ENCODE measurements at places on chromosomes 16 and 17.

DNA sequence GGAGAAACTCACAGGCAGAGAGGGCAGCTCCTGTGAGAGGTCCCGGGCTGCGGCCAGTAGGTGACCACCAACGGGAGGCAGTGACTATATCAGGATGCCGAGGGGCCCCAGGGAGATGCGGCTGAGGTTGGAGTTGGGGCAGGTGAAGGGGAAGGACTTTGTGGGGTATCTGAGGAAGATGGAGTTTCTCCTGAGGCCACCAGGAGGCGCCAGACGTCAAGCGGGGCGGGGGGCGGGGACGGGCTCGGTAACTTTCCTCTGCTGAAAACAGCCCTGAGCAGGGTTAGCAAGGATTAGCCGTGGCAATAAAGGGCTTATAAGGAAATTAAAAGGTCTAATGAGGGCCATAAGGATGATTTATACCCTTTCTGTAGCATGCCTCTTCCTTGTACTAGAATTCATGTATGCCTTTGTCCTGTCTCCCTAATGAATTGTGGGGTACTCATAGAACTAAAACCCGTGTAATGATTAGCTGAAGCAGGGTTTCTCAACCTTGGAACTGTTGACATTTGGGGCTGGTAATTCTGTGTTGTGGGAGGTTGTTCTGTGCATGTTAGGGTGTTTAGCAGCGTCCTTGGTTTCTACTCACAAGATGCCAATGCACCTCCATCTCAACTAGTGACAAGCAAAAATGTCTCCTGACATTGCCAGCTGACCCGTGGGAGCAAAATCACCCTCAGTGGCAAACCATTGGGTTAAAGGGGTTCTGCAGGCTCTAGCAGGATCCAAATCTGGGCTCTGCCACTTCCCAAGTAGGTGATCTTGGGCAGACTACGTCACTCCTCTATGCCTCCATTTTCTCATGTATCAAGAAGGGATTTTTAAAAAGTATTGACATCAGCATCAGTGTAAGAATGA is 74.8 kb upstream of the GRIN2A start:
- DNase-seq = peak; percentile 46

DNA sequence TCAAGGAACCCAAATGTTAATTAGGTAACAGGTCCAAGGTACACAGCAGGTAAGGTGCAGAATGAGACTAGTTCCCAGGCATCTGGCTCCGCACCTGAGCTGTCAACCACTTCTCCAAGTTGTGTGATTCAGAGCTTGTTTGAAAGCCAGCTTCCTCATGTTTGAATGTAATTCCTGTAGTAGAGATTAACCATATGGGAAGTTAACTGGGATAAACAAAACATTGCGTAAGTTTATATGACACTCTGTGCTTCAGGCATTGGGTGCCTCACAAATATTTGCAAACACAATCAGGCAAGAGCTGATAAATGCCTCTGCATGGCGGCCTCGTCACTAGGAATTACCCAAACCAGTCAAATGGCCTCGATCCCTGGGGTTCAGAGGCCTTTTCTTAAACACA is 27.9 kb upstream of the CPHXL start:
- DNase-seq = no peak

GRCh38 chr16:19751478-19752385 is 33.7 kb downstream of the IQCK start:
- DNase-seq = no peak

- DNase-seq = no peak
Observed at GRCh38 chr16:89612415-89613166, 851 bp upstream of the DPEP1 start.

- DNase-seq = no peak
Observed at GRCh38 chr16:11689031-11689840, 21.0 kb downstream of the SNN start.

GRCh38 chr16:73057291-73058210 is 9.6 kb upstream of the ZFHX3 start:
- no peak for DNase-seq

DNA sequence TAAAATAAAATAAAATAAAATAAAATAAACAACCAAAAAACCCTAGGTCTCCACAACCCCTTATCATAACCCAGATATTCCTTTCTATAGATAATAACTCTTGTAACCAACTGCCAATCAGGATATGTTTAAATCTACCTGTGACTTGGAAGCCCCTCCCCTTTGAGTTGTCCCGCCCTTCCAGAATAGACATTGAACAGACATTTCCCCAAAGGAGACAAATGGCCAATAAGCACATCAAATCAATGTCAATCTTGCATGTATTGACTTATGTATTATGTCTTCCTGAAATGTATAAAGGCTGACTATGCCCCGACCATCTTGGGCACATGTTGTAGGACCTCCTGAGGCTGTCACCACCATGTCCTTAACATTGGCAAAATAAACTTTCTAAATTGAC is 1.5 kb upstream of the MAPK7 start:
- DNase-seq = no peak

DNA sequence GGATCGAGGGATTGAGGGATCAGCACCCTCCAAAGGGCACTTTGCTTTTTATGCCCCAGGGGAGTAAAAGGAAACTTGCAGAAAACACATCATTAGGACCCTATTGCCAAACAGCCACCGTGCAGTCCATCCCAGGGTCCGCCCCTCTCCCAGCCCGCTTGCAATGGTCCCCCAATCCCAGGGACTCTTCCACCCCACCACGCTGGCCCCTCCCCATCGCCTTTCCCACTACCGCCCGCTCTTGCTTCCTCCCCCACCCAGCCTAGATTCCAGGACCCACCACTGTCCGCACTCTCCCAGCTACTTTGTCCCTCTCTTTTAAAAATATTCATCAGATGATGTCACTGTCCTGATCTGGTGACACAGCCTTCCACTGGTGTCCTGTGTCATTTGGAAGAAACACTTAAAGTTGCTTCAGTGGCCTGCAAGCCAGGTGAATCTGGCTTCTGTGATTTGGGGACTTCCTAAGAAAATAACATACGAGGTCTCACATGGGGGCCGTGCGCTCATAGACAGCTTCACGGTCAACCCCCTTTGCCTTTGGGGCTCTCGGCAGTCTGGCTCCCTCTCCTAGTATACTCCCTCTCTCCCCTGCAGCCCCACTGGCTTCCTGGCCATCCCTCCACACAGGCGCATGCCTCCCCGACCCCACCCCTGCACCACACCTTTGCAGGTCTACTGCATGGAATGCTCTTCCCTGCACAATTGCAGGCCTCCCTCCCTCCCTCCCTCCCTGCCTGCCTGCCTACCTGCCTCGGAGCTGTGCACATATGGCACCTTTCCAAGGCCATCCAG is 127.9 kb downstream of the RBFOX3 start:
- DNase-seq = no peak

DNA sequence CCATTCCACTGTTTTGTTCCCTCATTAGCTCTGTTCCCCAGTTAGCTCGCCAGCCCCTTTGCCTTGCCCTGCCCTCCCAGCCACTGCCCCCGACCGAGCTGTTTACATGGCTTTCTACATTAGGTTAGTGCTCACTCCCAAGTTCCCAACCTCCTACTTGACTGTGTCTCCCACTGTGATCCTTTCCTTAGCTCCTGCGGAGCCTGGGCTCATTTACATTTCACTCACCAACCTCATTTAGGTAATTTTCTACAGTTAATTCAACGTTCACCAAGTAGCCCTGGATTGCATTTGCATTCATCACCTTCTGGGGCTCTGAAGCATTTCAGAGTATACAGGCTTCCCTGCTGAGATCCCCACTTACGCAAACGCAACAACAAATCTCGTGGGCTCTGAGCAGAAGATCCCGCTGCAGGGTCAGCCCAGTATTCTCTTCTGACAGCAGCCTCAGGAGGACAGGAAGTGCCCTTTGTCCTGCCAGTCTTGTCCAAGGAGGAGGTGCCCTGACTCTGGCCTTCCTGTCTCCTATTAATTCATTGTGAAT is 325.8 kb upstream of the CCL2 start:
- DNase-seq = no peak

- DNase-seq = no peak
Observed at GRCh38 chr16:69935278-69935711, 15.8 kb upstream of the CLEC18A start.

GRCh38 chr16:87203060-87203656 is 114.0 kb downstream of the C16orf95 start:
- DNase-seq = peak; percentile 65

GRCh38 chr17:45277216-45277849 is 15.4 kb upstream of the SPATA32 start:
- peak; percentile 92 for DNase-seq

DNA sequence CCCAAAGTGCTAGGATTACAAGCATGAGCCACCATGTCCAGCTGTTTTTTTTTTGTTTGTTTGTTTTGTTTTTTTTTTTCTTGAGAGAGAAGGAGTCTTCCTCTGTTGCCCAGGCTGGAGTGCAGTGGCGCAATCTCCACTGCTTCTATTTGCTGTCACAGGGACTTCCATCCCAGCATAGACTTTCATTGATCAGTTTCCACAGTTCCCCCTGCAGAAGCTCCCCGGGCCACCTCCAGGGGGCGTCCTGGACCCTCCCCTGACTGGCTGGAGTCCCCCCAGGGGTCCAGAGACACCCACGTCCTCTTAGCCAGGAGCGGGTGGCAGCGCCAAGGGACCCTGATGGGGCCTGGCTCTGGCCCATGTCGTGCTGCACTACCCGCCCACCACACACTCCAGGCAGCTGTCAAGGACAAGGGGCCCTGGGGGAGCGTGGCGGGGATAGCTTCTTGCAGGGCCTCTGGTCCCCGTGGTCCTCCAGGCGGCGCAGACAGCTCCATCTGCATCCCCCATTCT is 3.1 kb upstream of the NPW start:
- peak; percentile 26 for DNase-seq

DNA sequence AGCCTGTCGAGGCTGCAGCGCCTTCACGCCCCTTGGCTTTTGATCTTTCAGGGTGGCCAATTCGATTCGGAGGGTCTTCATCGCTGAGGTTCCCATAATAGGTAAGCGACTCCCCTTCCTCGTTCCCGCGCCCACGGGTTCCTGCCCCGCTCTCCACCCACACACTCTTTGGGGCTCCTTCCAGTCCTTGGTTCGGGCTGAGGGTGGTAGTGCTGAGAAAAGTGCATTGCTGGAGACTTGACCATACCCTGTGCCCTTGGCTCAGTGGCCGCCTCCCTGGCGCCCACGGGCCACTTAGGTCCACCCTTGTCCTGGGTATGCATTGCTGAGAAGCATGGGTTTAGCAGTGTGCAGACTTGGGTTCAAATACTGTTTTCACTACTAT is 491 bp downstream of the POLR2C start:
- DNase-seq = no peak

DNA sequence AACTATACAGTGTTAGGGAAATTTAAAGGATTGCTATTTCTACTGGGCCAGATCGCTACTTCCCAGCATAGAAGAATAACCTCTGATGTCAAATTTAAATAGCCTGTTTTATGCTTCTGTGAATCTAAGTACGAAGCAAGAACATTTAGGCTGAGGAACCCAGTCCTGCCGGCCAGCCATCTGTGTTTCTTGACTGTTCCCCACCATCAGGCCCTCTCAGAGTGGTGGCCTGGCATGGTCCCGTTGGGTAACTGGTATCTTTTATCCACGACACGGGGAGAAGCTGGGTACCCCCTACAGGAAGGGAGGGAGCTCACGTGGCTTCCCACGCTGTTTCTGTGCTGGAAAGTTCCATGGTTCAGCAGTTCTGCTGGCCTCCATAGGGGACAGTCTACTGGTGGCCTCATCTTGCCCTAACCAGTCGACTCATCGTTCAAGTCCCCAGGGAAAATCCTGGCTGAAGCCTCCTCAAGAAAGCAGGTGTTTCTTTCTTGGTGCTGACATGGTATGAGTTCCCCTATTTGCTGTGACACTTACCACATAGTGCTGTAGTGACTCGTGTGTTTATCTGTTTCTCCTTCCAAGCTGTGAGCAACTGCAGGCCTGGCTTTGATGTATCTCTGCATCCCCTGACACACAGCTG is 201.7 kb upstream of the NLRP1 start:
- no peak for DNase-seq

DNA sequence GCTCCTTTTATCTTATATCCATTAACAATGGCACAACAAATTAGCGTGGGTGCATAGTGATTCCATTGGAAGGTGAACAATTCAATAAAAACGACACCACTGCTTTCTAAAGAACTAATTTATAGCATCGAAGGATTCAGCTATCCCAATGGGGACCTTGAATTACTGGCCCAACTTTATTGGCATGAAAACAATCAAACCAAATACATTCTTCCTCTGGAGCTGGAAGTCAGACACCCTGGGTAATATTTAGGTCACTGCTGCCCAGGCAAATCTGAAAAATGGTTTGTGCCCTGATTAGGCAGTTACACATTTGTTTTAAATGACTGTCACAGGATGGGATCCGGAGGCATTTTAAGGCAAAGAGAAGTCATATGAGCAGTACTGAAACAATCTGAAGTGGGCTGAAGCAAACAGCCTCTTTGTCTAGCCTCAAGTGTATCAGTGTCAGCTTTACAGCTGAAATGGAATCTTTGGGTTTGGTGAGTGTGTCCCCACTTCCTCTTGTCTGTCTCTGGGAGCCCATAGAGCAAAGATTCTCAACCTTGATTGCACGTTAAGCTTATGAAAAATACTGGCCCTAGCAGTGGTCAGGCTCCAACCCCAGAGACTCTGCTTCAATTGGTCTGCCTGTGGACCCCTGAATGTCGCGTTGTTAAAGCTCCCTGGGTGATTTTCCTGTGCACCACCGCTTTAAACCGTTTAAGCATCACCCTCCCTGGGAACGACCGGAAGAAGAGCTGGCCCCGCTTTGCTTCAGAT is 30.3 kb downstream of the CDK5R1 start:
- DNase-seq = no peak

DNA sequence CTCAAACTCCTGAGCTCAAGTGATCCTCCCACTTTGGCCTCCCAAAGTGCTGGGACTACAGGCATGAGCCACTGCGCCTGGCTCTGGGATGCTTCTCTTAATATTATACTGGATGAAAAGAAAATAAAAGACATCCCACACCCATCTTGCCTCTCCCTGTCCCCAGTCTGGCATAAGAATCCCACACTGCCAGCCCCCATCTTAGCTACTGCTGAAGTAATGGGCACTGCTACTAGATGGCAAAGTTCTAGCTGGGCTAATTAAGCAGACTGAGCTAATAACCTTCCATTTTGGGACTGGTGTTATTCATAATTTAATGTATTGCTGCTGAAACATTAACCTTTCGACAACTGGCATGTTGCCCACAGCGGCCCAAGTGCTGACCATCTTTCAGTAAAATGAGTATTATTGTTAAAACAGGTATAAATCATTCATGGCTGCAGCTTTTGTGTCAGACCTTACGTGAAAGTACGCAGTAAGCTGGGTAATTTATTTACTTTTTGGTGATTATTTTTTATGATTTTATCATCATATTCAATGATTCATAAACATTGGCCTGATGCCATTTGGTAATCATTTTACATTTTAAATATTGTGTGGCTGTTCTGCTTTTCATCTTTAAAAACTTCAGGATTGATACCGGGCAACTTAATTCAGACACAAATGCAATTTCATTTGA is 47.4 kb upstream of the ZFHX3 start:
- no peak for DNase-seq

Data from activated CD4-positive, alpha-beta T cell treated with anti-CD3 and anti-CD28 coated beads, Interleukin-2, amount 50 U/mL, for 48 hours (primary cell).